Esophagus squamous epithelium (tissue), 5 donors: ENCODE measurements at places on chromosomes 6 and 20. TPM values are rescaled to one million over a fixed set of nuclear protein-coding genes. Genes with fewer than 3 reads are reported as not detected.

Gene COL12A1
- total RNA-seq: 131 TPM

DNA sequence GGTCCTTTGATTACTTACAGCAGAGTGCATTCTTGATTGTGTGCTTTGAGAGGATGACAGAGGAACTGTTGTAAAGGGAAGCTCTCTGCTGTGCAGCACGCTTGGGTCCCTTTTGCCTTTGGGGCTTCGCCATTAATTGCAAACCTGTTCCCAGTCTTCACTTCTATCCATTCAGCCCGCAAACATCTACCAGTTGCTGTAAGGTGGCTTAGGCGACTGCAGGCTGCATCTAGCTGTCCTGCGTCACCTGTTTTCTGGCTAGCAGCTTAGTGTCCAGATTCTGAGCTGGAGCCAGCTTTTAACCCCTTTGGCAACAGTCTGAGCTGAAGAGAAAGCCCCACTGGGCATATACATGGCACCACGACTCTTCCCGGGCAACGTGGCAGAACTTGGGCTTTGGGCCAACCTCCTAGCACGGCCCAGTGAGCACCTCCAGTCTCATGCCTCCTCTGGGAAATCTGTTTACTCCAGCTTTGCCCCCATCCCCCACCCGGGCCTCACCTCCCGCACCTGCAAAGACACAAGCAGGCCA lies 2.5 kb upstream of the FASTKD5 start:
- H3K27me3 ChIP-seq: peaks cover 6% of the 10 kb centered on the region
- H3K4me3 ChIP-seq: no peak overlapping the region
- peaks cover 17% of the 10 kb centered on the region for H3K4me1 ChIP-seq
- H3K36me3 ChIP-seq: no peaks in the 10 kb centered on the region
- no peak overlapping the region for H3K27ac ChIP-seq

Gene NOX3
- total RNA-seq: not detected

Gene HSPA1L
- 0.38 TPM for total RNA-seq

DNA sequence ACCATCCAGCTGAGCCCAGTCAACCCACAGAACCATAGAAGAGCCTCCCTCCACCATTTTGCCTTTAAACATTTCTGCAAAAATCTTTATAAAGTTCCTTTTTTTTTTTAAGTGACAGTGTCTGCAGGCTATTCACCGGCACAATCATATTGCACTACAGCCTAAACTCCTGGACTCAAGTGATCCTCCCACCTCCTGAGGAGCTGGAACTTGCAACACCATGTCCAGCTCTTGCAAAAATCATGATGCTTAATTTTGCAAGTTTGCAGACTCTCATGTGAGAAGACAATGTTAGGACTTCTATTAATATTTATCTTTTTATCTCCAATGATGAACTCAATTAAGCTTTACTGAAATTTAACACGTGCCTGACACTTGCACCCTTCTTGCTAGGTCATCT lies 88.8 kb downstream of the INSM1 start:
- H3K27ac ChIP-seq: no peak overlapping the region
- peaks cover 12% of the 10 kb centered on the region for H3K4me1 ChIP-seq
- no peak overlapping the region for H3K4me3 ChIP-seq
- peaks cover 43% of the 10 kb centered on the region for H3K36me3 ChIP-seq
- no peak for DNase-seq
